ENCODE measurements at places on chromosomes 7 and 10.

GRCh38 chr10:28939281-28940157 lies 262.2 kb downstream of the BAMBI start:
- no peak for DNase-seq

GRCh38 chr10:28993861-28994260 lies 295.0 kb upstream of the LYZL1 start:
- no peak for DNase-seq

- DNase-seq: no peak
Observed at GRCh38 chr10:119705434-119705831, 20.4 kb upstream of the INPP5F start.

GRCh38 chr7:3673524-3673923 lies 372.5 kb downstream of the SDK1 start:
- DNase-seq: peak; percentile 52

- DNase-seq: no peak
Observed at GRCh38 chr7:101567230-101567629, 61.9 kb downstream of the MYL10 start.

GRCh38 chr10:57015595-57016318 lies 654.7 kb upstream of the ZWINT start:
- DNase-seq: no peak

- no peak for DNase-seq
Observed at GRCh38 chr7:148142660-148143248, 447.8 kb upstream of the C7orf33 start.

DNA sequence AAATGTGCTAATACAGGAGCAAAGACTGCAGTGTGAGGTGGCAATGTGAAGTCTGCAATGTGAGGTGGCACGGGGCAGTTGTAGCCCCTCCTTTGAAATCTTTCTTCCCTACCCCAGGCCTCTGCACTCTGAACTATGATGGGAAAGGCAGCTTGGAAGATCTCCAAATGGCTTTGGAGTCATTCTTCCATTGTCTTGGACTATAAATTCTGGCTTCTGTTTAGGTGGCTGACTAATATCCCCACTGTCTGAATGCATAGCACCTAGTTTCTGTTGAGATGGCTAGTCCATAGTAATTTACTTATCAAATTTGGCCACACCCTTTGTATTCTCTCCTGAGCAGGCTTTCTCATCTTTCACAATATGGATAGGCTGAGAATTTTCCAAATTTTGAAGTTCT lies 175.0 kb downstream of the CFTR start:
- DNase-seq: no peak

DNA sequence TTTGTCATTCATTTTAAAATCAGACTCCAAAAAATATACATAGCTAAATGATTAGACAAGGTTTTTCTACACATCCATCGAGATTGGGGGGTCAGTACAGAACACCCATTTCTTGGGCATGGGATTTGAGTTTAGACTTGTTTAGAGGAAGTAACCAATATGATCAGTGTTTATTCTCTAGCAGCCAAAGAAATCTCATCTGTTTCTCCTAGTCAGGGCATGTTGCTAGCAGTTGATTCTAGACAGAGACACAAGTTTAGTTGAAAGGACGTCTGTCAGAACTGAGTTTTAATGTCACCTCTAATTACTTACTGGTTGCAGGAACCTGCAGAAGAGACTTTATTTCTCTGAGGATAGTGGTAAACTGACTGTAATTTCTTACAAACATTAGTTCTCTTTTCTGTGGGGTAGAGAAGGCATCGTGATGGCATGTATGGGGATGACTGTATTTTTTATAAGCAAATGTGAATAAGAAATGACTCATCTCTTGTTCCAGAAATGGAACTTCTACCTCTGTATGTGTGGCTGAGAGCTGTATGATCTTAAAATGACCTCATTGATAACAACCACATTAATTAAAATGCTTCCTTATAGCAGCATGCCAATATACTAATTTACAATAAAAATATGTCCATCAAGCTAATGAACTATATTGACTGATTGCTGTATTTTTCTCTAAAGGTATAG lies 30.6 kb upstream of the RHOBTB1 start:
- no peak for DNase-seq

DNA sequence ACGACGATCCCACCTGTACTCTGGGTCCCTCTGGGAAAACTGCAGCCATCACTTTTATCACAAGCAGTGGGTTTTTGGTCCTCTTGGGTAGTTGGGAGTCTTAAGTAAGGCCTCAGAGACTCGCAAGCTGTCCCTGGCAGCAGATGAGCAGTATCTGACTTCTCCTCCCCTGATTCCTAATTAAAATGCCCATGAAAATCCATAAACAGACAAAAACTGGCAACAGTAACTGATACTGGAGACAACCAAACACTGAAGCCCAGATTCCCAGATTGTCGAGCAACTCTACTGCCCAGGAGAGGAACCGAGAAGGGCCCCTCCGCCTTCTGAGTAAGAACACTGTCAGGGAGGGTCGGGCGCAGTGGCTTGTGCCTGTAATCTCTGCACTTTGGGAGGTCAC lies 333.8 kb downstream of the CALN1 start:
- DNase-seq: no peak

GRCh38 chr7:55939514-55940123 lies 12.1 kb upstream of the MRPS17 start:
- DNase-seq: no peak

DNA sequence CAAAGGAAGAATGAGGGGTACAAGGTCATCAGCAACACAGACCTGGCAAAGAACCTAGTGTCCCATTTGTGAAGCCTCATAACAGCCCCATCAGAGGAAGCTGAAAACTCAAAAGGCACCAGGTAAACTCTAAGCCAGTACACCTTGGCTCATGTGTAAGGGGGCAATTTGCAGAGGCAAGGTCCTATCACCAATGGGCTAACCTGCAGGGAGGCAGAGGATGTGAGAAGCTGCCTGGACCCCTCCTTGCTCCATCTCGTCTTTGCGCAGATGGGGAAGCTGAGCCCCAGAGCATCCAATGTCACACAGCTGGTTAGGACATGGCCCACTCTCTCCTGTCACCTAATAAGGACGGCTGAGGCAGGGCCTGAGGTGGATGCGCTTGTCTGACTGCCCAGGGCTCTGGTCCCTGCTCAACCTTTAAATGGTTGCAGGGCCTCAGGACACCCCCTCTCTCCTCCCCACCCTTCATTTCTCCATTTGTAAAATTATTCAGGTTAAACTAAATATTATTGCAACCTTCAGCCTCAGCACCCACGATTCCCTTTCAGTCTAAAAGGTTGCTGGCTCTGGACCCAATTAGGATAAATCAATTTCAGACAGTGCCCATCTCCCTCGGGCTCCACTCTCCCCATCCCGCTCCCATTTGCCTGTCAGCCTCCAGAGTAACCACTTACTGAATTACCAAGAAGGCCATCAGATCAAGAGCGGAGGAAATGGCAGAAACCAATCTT lies 135.3 kb downstream of the OAT start:
- no peak for DNase-seq

- DNase-seq: peak; percentile 76
Observed at GRCh38 chr10:24944512-24945255, 7.7 kb downstream of the PRTFDC1 start.

DNA sequence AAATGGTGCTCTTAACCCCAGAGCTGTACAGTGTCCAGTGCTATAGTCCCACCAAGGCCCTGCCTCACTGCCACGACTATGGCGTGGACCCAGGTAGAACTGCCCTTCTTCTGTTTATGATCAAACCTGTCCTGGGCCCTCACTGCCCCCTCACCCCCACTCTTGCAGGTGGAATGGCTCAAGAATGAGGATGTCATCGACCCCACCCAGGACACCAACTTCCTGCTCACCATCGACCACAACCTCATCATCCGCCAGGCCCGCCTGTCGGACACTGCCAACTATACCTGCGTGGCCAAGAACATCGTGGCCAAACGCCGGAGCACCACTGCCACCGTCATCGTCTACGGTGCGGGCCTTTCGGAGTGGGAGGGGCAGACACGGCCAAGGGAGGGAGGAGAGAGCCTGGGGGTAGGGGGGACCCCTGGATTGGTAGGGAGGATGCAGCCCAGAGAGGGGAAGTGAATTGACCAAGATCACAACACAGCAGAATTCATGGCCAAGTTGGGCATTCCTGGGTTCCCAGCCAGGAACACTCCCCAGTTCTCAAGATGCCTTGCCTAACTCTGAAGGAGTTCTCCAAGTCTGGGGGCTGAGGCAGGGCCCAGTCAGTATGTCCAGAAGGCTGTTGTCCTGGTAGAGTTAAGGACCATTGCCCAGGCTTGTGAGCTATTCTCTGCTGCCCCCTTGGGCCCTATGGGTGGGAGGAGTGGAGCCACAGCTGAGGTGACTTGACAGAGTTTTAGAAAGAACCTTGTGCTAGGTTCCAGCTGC lies 32.4 kb upstream of the SLC29A3 start:
- DNase-seq: no peak

DNA sequence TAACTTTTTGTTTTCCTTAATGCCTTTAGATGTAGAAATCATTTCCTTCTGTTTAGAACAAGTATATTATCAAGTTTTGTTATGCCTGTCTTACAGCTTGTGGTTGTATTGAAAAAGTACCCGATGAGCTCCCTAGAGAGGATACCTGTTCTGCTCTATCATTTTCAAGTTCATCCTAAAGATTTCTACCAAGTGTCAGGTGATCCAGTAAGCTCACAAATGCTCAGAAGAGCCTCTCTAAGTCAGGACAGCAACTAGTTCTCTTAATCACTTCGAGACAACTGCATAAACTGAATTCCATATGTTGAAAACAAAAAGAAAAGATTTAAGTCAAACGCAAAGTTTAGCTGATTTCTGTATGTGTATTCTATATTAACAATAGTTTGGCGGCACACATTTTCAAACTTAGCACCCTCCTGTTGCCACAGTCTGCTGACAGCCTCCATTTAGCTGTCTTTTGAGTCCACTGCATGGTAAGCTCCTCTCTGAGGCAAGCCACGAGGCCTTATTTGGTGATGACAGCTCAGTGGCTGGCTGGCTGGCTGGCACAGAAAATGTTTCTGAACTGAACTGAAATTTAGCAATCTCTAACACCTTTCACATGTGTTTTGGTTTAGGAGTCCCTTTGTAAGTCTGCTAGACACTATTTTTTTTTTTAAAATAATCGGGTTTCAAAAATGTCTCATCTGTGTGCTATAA lies 59.4 kb downstream of the SEMA3C start:
- no peak for DNase-seq

DNA sequence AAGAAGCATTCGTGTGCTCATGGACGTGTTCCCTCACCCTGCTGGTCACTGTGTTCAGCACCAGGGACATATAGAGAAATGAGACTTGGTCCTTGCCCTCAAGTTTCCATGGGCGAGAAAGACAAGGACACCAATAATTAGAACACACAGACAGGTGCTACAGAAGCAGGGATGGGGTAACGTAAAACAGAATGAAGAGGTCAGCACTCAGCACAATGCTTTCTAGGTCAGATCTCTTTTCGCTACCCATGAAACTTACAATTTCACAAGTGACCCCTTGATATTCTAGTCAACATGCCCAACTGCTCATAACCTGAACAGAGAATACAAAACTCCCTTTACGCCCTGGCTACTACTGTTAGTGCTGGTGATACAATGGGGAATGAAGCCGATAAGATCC lies 6.0 kb upstream of the ANK3 start:
- no peak for DNase-seq

DNA sequence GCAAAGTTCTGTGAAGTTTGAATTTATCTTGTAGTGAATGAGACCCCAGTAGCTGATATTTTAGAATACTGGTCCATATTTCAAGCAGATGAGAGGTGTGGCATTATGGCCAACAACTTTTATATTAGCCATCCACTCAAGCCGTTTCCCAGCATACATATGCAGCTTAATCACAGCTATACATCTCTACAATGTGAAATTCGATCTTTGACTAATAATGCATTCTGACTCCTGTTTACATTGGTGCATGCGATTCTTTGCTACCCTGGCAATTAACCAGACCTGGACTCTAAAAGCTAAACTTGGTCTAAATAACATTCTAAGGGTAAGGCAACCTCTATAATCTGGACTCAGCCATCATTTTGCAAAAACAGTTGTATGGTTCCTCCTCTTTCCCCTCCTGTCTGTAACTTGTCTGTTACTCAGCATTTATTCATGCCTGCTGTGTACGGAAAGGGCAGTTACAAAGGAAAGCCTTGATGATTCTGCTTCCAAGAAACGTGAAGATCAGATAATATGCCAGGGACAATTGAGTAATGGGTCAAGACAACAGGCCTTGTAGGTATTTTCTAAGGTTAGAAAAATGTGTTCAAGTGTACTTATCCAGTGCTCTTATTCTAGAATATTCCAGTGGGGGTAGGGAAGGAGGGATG lies 50.6 kb downstream of the PNLIPRP2 start:
- DNase-seq: no peak

- no peak for DNase-seq
Observed at GRCh38 chr10:88840104-88840503, 11.5 kb downstream of the ANKRD22 start.

GRCh38 chr10:48332871-48333216 lies 26.4 kb downstream of the MAPK8 start:
- no peak for DNase-seq

DNA sequence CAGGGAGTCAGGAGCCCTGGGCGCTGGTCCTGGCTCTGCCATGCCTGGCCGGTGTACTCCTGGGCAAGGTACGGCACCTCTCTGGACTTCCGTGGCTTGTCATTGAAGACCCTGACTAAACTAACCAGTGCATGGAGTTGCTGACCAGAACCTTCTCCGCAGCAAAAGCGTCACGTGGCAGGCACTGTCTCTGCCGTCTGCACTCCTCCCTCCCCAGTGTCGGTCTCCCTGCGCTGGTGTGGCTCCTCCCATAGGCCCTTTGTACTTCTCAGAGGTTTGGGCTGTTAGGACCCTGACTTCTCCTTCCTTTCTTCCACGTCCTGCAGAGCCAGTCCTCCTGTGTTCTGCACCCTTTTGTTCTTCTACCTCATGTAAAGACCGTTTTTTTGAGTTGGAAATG lies 100.6 kb upstream of the CREB5 start:
- no peak for DNase-seq

GRCh38 chr7:66206119-66206933 lies 1.2 kb downstream of the TPST1 start:
- DNase-seq: no peak

DNA sequence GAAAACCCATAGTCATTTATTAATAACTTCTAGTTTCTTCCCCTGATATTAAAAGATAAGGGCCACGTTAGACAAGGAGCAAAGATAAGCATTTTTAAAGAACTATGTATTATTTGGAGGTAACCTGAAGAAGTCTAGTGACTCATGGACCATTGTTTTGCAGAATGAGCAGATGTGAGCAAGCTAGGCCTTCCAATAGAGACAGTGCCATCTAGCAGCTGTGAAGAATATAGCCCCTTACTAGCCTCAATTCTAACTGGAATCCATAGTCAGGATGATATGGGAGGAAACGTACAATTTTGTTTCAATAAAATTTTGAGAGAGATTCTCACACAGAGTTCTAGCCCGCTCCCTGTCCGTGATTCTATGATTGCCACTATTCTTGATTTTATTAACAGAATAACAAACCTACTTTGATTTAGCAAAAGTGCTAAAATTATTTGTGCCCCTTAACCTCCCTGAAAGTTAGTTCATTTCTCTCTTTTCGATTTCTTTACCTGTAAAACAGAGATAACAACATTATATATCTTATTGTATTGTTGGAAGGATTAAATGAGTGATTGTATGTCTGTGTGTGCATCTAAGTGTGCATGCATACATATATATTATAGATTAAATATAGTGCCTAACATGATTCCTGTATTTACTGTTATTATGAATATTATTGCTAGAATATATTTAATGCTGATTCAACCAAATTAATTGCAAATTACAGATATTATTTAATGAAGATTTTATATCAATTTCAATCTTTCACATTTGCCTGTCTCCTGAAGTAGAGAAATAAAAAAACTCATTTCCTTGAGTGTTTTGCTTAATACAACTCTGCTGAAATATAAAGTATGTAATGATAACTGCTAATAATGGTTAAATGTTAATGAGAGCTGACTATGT lies 22.7 kb downstream of the FAM237B start:
- peak; percentile 24 for DNase-seq

- no peak for DNase-seq
Observed at GRCh38 chr7:99132595-99133321, 11.2 kb downstream of the SMURF1 start.

All from H54 (cell line).